CD4-positive, alpha-beta T cell treated with Interleukin-6 at 100 ng/mL for 8 hours (primary cell): ENCODE measurements at places on chromosomes 5 and 9.

GRCh38 chr9:108517651-108518365 lies 338.0 kb downstream of the ACTL7B start:
- DNase-seq: no peak

DNA sequence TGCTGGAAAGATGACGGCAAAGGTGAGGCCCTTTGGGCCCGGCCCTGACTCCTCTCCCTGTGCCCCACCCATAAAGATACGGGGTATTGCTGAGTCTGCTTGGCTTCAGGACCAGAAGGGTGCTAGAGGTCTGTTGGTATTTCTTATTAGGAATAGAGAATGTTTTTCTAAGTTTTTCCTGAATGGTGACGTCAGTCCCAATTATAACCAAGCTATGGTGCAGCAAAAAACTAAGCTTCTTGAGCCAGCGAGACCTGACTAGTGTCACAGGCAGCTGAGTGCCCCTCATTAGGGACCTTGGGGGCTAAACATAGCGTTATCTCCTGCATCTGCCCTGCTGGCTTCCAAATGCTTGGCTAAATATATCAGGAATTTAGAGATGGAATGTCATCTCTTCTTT lies 151.0 kb upstream of the TBC1D2 start:
- DNase-seq: no peak

DNA sequence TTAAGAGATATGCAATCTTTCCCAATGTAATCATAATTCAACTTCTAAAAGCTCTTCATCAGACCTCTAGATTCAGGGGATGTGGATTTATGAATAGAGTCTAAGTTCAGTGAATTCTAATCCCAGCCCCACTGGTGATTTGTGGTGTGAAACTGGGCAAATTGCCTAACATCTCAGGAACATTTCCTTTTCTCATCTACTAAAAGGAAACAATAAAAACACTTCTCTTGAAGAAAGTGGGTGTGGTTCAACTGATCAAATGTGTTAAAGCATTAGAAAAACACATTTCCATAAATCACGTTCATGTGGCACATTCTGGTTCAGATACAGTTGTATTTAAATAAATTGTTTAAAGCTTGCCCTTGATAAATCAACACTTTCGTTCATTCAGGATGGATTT lies 631.7 kb upstream of the CDH6 start:
- no peak for DNase-seq

DNA sequence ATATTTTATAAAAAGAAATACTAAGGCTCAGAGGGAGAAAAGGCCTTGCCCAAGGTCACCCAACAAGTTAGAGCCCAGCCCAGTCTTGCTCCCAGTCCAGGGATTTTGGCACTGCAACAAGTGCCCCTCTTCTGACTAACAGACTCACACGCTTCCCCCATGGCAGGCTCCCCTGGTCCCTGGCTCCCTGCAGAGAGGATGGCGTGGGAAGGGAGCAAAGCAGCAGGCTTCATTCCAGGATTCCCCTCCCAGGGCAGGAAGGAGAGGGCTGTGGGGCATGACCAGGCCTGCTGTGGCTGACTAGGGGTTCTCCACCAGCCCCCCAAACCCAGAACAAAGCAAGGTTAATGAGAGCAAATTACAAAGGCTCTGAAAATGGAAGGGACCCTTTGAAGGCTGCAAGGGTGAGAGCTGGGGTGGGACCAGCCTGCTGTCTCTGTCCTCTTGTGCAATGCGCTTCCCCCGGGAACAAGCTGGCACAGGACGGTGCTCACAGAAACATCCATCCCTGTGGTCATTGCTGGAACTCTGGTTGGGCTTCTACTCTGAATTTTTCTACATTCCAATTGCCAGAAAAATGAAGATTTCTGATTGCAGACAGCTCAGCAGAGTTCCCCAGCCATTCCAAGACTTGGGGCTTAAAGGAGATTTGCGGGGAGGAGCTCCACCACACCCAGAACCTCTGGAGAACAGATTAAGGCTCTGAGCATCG lies 37.1 kb upstream of the FAT2 start:
- no peak for DNase-seq

GRCh38 chr5:175576096-175576495 lies 81.8 kb upstream of the HRH2 start:
- no peak for DNase-seq

DNA sequence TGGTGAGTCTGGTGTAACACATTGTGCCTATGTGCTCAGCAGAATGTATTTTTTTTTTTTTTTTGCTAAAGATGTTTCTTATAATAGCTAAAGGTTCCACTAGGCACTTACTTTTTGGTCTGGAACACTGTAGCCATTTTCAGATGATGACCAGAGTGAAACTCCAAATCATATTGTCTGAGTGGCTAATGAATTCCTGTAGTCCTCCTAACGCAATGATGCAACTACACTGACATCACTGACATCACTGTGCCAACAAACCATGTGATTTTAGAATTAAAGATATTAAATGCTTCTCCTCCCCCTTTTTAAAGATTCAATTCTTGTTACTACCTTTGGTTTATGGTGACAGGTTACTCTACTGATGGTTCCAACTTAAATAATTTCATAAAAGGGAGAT lies 28.8 kb downstream of the JAKMIP2 start:
- no peak for DNase-seq

DNA sequence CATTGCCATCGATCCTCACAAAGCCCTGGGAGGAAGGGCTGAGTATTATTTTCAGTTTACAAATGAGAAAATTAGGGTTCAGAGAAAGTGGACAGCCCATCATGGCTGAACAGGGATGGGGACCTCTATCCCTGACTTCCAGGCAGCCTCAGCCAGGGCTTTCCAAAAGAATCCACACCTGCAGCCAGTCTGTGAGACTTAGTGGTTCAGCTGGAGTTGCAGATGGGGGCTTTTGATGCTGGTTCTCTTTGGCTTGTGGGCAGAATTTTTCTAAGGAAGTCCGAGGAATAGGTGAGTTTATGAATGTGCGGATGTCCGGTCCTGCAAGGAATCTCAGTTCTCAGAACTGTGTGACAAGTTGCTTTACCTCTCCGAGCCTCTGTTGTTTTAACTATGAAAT lies 138.1 kb downstream of the RGS3 start:
- no peak for DNase-seq

DNA sequence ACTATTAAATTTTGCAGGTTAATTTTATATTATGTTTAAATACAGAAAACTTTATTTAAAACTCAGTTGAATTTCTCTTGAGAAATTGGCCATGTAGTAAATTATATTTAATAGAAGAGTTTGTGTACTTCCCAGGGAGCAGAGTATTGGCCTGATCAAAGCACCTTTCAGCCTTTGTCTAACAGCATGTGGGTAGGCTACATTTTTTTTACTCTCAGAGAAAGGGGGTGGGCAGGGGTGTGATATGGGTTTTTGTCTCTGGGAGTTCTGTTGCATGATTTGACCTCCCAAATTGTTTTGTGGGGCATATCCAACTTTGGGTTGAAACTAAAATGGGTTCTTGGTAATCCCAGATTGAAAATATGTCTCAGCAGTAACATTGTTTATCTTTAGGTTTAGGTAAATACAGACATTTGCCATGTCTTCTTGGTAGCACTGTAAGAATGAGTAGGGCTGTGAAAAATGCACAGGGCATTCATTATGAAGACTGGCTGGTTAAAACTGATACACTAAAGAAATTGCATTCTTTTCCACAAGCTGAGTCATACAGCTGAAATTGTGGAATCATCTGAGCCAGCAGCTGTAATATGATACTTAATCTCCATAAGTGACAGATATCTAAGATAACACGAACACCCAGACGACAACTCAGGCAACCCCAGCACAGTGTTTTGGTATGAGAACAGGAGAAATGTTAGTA lies 75.4 kb upstream of the CDKN2B start:
- DNase-seq: no peak

- DNase-seq: no peak
Observed at GRCh38 chr5:93998951-93999455, 257.6 kb upstream of the POU5F2 start.

DNA sequence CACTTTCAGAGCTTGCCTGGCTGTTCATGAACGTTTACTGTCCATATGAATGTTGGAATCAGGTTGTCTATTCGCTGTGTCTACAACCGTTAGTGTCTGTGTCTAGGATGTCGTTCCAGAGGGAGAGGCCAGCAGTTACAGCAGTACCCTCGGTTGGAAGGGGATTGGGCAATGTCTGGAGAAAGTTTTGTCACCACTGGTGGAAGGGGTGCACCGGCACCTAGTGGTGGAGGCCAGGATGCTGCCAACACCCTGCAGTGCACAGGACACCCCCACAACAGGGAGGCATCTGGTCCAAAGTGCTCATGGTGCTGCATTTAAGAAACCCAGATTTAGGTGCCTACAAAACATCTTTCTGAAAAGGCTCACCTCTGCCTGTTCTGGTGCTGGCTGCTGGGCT lies 220.7 kb downstream of the FANCC start:
- DNase-seq: no peak

DNA sequence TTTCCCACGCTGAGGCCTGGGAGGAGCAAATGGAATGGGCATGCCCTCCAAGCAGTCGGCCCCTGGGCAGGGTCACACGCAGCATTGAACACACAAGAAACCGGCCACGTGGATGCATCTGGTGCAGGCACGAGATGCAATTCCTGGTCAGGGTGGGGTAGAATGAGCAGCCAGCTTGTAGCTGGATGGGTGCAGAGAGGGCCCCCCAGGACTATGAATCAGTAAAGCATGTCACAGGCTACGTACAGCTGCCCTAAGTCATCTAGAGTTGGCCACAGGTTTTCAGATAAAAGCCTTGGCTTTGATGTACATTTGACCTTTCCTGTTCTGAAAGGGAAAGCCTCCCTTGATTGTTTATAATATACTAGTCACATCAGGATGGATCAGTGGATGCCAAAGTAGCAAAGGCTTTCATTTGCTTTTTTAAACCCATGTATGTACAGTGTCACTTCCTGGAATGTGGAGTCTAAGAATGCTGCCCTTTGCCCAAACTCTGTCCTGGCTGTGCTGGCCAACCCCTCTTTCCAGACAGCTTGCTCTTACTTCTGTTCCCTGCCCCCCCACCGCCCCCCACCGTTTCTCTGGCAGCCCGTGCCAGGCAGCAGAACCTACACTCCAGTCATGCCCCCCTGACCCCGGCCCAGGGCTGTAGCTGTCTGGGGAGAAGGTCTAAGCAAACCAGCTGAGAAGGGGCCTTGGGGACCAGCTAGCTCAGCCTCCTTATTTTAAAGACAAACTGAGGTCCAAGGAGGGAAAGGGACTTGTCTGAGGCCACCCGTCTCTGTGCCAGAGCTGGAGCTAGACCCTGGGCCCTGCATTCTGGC lies 169.2 kb downstream of the HSPA4 start:
- DNase-seq: no peak

GRCh38 chr9:116251366-116251765 lies 97.8 kb downstream of the PAPPA start:
- DNase-seq: no peak

GRCh38 chr9:85036496-85036895 lies 367.0 kb downstream of the NTRK2 start:
- DNase-seq: no peak

DNA sequence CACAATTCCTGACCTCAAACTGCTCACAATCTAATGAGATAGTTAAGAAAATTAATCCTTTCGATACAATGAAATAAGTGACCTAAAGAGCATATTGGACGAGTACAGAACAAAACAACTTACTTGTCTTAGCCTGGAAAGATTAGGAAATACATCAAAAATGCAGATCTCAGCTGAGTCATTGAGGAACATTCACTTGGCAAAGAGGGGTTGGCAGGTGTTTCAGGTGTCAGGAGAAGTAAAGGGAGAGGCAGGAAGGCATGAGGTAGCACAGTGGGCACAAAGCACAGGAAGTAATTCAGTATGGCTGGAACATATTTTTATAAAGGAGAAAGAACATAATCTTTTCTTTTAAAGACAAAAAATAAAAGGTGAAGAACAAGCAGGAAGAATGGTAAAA lies 628.8 kb upstream of the RGMB start:
- no peak for DNase-seq

GRCh38 chr9:83544002-83544698 lies 5.9 kb upstream of the FRMD3 start:
- DNase-seq: no peak

- no peak for DNase-seq
Observed at GRCh38 chr9:81605170-81605670, 84.1 kb downstream of the TLE1 start.

DNA sequence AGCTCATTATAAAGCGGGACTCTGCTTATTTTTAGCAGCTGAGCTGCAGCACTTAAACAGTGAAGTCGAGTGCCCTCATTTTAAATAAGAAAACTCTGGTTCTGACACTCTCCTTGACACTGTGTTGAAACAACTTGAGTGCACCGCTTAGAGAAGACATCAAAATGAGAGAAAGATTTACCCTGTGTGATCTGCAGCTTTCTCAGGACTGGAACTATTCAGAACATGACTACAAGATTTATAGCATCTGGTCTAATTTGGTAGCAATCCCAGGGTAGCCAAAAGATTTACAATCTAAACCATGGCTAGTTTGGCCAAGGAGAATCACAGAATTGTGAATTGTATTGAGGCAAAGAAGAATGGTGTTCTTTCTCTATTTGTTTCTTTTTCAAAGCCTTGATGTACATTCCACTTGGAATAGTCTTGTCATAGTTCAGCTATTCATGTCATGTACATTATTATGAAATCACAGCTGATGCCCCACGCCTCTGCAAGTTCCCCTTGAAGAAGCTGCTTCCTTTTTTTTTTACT lies 38.7 kb downstream of the PLEKHG4B start:
- DNase-seq: no peak

- no peak for DNase-seq
Observed at GRCh38 chr5:113102121-113102531, 125.5 kb downstream of the DCP2 start.

- no peak for DNase-seq
Observed at GRCh38 chr5:14420101-14420811, 161.3 kb upstream of the OTULINL start.

- DNase-seq: no peak
Observed at GRCh38 chr5:166329149-166329800, 1962.2 kb upstream of the WWC1 start.

DNA sequence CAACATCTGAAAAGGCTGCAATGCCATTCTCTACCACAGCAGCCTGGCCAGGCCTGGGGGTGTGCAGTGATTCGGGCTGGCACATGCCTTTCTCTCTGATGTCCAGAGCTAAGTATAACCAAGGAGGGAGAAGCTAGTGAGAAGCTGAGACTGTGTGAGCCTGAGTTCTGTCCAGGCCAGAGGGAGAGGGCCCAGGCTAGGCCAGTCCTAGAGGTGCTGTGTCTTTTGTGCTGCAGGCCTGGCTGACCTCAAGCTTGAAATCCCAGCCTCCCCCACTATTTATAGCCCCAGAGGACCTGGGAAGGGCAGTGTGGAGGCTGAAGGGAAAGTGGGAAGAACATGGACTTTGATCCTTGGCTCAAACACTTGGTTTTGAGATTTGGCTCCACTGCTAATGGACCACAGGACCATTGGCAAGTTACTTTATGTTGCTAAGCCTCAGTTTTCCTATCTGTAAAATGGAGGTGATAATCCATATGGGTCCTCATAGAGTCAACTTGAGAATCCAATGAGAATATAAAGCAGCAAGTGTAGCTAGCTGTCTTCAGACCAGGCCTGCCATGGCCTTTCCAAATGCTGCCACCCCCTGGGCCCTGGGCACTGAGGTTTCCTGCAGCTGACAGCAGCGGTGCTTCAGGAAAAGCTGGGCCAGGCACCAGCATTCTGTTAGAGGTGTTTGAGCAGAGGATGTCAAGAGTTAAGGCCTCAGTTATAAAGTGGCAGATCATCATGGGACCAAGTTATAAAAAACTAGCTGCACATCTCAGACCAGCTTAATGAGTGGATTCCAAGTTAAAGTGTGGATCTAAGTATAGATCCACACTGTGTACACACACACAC lies 21.1 kb downstream of the BNIP1 start:
- DNase-seq: no peak

- no peak for DNase-seq
Observed at GRCh38 chr5:16144416-16144815, 35.2 kb downstream of the MARCHF11 start.

- DNase-seq: no peak
Observed at GRCh38 chr9:14417237-14417636, 103.3 kb upstream of the NFIB start.
